ENCODE measurements at places on chromosomes 7 and 10.

DNA sequence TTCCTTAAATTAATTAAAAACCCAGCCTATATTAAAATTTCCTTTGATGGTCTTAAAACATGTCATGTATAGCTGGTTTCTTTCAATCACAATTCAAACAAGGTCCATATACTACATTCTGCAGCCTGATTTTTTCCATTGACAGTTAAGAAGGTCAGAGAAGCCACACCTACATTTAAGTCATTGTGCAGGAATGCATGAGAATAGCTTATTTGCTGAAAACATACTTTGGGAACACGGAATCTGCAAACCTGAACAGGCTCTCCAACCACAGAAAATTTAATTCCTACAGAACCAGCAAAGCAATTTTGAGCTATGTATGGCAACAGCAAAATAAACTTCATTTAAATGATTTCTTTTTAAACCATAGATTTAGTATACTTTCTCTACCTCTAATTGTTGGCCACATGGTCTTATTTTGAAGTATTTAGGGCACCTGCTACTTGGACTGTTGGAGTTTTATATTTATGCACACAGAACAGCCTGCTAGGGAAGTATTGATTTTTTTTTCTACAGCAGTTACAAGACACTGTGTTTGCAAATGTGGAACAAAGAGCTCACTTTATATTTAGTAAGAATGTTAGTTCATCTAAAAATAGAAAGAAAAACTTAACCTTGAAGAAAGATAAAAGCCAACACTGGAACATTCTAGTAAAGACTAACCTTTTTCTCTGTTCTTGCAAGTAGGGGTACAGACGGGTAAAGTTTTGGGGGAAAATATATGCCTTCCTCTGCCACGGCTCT is 240.9 kb upstream of the IMMP2L start:
- DNase-seq: no peak

GRCh38 chr7:42953994-42954393 is 21.8 kb downstream of the MRPL32 start:
- no peak for DNase-seq

DNA sequence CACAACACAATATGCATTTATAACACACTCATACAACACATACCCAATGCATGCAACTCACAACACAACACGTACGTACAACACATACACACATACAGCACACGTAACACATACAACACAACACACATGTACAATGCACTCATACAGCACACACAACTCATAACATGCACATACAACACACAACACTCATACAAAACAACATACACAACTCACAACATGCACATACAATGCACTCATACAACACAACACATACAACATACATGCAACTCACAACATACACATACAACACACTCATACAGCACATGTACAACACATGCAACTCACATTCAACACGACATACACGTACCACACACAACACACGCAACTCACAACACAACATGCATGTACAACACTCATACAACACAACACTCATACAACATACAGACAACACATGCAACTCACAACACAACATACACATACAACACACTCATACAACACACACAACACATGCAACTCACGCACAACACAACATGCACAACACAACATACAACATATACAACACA is 21.8 kb downstream of the DIP2C start:
- no peak for DNase-seq

DNA sequence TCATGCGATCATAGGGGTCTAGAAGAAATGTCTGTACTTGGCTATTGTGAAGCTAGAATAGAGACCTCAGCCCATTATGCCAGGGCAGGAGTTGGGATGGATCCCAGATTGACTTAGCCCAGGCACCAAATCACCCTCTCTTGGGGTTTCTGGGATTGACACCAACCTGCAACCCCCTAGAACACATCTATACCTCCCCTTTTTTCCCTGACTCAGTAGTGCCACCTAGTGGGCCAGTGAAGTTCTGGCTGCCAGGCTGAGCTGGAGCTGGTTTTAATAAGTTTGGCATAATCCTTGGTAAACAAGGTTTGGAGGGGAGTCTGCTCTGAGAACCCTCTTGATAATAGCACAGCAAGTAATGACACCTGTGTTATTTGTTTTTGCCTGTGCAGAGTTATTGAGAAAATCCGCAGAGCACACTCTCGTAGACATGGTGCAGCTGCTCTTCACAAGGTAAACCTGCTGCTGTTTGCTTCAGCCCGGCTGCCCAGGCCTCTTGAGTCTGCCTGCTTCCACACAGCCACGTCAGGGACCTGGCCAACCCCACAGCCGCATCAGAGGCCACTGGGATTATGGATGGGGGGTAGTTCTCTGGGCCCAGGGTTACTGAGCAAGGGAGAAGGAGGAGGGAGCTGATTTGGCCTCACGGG is 43.3 kb upstream of the NFKB2 start:
- DNase-seq: peak; percentile 68

DNA sequence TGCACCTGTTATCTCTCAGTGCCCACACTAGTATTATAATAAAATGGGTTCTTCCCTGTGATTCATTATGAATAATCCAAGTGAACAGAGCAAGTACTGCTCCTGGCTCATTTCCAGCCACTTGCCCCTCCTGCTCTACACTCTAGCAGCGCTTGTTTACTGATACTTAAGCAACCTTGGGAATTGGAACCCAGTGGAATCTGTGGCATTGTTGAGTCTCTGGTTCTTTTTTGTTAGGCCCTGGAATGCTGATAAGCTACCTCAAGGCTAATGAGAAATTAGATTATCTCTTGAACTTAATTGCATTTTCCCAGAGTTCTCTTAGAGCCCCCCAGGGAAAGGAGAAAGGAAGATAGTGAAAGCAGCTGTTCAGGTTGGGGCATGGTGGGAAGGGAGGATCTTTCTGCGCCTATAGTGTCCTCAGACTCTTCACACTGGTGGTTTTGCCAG is 34.0 kb downstream of the PRKAR2B start:
- DNase-seq: no peak

GRCh38 chr7:127708788-127709187 is 56.8 kb downstream of the SND1 start:
- peak; percentile 73 for DNase-seq
